ENCODE measurements at places on chromosomes 3 and 15.

DNA sequence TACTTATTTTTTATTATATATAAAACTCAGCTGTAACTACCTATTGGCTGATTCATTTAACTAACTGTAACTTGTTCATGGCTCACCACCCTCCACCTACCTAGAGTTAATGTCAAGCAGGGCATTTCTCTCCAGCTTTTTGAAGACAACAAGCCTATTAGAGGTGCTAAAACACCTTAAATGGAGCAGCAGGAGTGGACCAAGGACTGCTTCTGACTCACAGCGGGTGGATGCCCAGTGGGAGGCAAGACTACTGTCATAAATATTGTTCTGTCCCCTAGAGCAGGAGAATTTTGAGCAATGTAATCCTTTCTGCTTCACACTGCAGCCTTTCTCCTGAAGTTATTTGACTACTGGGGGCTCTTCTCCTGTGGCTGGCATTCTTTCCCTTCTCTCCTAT is 146.9 kb downstream of the CLSTN2 start:
- no peak for DNase-seq

GRCh38 chr15:65192016-65192415 is 6.9 kb upstream of the CLPX start:
- DNase-seq, result no peak

DNA sequence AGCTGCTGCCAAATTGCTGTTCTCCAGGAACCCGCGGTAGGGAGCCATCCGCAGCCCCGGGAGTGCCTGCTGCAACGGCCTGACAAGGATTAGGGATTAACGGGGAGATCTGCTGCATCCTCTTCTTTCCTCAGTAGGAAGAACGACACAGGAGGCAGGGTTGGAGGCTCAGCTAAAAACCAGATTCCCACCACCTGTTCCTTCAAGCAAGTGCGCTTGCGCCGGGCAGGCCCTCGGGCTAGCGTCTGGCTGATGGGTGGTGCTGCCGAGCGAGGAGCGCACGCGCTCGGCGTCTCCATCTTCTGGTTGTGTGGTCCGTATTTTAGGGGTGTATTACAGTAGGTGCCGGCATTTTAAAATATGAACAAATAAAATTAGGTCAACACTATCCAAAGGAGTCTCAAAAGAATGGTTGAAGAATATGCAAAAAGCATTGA is 25.4 kb upstream of the SLC25A26 start:
- DNase-seq, result no peak

DNA sequence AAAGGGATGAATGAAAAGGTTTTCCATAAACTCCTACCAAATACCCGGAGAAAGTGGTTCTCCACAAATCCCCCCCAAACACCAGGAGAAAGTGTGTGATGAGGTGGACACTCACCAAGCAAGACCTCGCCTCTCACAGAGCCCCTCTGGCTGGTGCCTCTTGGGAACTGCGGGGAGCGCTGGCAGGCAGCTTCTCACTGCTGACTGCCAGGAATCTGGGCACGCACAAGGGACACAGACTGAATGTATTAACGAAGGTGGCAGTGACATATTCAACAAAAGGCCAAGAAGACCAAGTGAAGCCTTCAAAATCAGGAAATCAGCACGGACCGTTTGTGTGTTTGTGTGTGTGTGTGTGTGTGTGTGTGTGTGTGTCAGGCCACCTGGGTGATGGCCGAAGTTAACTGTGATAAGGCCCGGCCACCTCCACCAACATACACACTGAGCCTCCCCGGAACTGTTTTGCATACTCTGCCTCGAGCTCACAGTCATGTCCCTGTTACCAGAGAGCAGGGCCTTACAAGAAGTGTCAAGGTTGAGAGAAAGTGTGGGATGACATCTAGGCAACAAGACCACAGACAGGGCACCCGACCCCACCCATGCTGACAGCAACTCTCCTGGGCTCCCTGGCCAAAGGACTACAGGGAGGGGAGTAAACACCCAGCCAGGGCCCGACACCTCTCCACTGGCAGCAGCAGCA is 18.0 kb downstream of the ATP10A start:
- no peak for DNase-seq

DNA sequence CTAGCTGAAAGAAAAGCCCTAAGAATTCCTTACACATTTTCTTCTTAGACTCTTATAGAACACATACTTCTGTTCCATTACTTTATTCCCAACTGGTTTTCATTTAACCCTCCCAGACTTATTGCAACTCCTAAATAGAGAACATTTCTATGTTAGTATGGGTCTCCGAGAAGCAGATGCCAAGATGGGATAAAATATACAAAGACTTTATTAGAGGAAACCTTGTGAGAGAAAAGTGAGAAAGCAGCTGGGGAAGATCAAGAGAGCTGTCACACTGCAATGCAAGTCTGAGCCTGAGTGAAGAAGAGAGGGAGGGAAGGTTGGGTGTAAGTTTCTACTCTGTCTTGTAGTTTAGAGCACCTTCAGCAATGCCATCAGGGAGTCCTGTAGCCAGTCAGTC is 979.3 kb downstream of the IGSF11 start:
- DNase-seq, result no peak

DNA sequence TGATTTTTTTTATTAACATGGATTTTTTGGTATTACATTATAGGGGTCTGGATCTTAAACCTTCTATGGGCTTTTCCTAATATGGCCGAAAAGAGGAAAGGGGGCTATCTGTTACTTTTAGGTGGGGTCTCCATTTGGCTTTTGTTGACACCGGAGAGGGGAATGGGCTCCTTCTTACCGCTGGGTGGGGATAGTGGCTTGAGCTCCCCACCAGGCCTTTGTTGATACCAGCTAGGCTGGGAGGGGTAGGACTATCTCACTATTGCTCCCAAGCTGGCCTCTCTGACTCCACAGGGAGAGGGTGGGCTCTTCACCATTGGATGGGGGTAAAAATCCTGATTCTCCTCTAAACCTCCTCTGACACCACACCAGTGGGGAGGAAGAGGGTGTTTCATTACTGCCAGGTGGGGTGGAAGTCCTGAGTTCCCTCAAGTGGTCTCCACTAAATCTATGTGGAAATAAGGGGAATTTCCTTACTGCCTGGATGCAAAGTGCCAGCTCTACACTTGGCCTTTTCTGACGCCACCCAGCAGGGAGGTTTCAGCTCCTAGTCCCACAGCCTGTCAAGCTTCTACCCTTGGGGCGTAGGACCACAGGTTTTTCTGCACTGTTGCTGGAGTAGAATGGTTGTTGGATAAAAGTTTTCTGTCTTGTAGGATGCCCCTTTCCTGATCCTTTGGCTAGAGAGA is 572.3 kb downstream of the MAGI1 start:
- no peak for DNase-seq

DNA sequence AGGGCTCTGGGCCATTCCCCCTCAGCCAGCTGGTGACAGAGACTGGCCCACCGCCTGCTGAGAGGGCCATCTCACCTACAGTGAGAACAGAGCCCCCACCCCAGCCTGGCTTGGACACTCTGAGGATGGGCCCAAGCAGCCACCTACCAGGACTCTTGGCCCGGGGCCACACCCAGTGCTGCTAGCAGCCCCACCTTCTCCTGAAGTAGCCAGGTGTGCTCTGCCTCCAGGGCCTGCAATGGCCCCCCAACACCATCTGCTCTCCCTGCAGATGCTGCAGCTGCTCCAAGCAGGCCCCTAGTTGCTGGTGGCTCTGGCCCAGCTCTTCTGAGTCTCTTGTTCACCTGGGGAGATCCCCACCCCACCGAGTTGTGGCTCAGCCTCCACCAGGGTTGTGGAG is 6.8 kb upstream of the CLK3 start:
- no peak for DNase-seq

DNA sequence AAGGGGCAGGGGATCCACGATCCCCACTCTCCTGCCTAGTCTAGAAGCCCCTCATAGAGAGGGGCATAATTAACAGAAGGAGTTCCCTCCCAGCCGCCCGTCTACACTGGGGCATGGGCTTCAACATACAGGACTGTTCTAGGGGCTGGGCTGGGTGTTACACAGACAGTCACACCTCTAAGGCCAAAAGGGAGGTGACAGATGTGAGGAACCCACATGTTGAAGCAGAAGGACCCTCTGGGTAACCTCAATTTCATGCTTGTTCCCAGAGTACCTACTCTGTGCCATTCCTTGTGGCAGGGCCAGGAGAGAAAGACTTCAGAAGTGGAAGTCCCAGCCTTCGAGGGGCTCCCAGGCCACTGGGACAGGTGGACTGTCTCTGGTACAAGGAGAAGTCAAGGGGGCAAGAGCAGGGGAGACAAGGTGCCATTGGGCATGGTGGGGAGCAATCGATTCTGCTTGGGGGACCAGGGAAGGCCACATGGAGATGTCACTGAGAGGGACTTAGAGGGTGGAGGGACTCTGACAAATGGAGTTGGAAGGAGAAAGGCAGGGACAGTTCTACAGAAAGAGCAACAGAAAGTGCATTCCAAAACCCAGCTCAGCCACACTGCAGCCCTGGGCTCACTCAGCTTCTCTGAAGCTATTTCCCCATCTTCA is 71.3 kb downstream of the CPN2 start:
- DNase-seq, result no peak

- no peak for DNase-seq
These were observed 22.3 kb downstream of the VPS39 start for GRCh38 chr15:42185801-42186200.

GRCh38 chr3:121619691-121620090 is 26.5 kb downstream of the FBXO40 start:
- no peak for DNase-seq

DNA sequence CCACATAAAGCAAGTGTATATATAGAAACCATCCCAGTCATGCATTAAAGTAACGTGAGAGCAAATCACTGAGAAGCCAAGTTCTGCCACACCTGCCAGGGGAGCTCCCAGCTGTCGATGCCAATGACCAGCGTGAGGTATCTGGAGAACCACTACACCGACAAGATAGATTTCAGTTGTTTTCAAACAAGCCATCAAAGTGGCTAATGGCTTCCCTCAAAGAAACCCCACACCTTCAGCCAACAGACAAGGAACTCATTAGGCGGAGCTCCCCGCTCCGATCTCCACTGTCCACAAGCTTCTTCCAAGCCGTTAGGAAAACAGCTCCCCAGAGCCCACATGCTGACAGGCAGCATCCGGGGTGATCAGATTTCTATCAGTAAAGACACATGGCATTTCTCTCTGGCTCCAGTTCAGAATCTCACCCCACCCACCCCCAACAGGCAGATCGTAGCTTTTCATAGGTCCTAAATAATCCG is 54.2 kb upstream of the SPATA12 start:
- DNase-seq, result peak; percentile 82

DNA sequence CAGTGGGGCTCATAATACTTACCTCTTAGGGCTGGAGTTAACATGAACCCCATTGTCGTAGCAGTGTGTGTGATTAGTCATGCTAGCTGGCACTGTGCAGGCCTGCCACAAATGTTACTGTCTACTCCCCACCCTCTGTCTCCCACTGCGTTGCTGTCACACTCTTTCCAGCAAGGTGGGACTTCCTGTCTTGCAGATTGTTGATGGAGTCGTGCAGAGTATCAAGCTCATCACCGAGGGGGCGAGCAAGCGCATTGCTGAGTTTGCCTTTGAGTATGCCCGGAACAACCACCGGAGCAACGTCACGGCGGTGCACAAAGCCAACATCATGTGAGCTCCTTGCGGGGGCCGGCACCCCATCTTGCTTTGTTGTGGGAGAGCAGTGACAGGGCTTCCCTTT is 12.9 kb downstream of the IDH3A start:
- DNase-seq, result no peak

- no peak for DNase-seq
These were observed 38.4 kb upstream of the MEIS2 start for GRCh38 chr15:37138591-37139215.

DNA sequence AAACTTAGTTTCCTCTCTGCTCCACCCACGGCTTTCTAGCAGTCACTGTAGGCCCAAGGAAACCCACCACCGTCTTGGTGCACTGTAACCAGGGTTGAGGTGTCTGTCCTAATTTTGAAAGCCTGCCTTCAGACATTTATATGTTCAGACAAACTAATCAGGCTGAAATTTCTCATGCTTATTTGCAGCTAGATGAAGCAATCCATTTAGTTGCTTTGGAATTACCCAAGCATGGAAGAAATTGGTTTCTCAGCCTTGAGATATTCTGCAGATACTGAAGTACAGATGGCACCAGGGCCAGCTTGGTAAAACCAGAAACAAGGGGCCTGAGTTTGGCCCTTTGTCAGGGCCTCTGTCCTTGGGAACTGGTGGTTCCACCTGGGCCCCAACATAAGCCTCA is 105.4 kb downstream of the CACNA1D start:
- DNase-seq, result no peak

DNA sequence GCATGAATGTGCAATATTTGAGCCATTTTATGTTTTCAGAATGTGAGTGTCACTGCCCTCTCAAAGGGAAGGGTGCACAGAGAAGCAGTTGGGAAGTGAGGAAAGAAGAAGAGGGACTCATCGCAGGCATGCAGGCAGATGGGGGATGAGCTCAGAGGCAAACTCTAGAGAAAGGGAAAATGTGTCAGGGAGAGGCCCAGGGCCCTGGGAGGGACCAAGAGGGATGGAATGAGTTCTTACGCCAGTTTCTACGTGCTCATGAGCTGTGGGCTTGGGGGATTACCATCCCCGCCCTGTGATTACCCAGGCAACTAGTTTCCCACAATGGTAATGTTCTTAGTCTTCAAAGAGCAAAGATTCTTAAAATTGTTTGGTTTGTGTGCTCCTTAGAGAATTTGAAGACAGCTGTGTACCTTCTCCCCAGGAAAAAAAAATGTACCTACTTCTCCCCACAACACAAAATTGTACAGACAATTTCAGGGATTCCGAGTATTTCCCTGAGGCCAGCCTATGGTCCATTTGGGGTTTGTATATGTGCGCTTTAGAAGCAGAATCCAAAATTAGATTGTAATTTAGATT is 17.8 kb downstream of the GCSAM start:
- no peak for DNase-seq

DNA sequence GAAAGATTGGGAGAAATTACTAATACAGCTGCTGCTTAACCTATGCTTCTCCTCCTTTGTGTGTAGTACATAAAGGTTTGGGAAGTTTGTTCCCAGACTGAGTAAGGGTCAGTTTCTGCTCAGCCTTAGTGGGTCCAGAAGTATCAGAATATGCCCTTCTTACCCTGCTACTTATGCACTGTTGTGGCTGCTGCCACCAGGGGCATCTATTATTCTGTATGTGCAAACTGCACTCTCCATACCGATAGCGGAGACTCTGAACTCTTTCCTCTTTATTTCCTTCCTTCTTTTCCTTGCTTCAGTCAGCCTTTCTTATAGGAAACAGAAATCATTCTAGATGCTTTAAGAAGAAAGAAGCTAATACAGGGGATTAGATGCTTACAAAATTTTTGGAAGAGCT is 4.0 kb downstream of the NEDD4 start:
- no peak for DNase-seq
